ENCODE measurements at places on chromosomes 4 and X. TPM values are rescaled to one million over a fixed set of nuclear protein-coding genes. Genes with fewer than 3 reads are reported as not detected.

MND1 gene
- 11.4 TPM for total RNA-seq

ARHGEF9 gene
- total RNA-seq = 13.1 TPM

SHROOM4 gene
- total RNA-seq = 6.5 TPM

PAGE1 gene
- 28.5 TPM for total RNA-seq

PITX2 gene
- 0.93 TPM for total RNA-seq
